ENCODE measurements at places on chromosomes 2 and 18.

GRCh38 chr2:121887513-121888188 is 132.2 kb downstream of the TSN start:
- DNase-seq = no peak

GRCh38 chr2:106085181-106085940 is 108.7 kb downstream of the UXS1 start:
- DNase-seq = peak; percentile 40

- no peak for DNase-seq
Observed at GRCh38 chr2:57936216-57936615, 110.4 kb upstream of the VRK2 start.

DNA sequence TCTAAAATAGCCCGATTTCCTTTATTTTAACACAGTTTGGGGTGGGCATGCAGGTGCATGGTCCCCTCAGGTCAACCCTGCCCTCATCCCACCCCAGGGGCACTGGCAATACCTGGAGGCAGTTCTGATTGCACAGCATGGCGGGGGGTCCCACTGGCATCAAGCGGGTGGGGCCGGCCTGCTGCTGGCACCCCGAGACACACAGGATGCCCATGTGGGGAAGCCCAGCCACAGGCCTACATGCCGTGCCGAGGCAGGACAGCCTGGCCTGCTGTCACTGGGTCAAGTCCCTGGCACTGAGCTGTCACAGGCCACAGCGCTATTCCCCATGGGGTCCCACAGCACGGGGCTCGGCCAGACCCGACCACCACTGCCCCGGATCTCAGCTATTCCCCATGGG is 11.9 kb upstream of the KCNG2 start:
- no peak for DNase-seq

DNA sequence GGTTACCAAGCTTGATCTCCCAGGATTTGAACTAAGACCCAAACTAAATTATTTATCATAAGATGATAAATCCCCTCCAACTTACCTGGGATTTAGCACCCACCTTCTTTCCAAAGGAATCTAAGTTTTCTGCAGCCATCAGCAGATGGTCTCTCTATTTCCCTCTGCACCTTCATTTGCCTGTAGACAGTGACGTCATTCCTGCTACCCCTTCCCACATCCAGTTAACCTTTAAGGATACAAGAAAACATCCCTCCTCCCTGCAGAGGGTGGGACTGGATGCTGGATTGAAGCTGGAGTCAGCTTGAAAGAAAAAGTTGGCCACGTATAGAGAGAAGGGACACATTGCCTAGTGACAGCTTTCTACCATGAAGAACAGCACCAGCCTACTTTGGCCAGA is 3.7 kb upstream of the DNER start:
- no peak for DNase-seq

DNA sequence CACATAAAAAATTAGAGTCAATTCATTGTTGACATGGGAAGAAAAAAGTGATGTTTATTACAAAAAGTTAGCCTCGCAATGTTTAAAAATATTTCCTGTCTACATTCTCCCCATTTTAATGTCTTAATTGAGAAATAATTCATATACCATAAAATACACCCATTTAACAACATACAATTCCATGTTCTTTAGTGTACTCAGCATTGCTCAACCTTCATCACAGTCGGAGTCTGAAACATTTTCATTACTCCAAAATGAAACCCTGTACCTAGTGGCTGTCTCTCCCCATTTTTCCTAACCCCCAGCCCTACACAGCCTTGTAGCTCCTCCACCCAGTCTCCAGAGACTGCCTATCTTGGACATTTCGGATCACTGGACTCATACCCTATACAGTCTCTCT is 103.9 kb upstream of the CBLN2 start:
- no peak for DNase-seq

DNA sequence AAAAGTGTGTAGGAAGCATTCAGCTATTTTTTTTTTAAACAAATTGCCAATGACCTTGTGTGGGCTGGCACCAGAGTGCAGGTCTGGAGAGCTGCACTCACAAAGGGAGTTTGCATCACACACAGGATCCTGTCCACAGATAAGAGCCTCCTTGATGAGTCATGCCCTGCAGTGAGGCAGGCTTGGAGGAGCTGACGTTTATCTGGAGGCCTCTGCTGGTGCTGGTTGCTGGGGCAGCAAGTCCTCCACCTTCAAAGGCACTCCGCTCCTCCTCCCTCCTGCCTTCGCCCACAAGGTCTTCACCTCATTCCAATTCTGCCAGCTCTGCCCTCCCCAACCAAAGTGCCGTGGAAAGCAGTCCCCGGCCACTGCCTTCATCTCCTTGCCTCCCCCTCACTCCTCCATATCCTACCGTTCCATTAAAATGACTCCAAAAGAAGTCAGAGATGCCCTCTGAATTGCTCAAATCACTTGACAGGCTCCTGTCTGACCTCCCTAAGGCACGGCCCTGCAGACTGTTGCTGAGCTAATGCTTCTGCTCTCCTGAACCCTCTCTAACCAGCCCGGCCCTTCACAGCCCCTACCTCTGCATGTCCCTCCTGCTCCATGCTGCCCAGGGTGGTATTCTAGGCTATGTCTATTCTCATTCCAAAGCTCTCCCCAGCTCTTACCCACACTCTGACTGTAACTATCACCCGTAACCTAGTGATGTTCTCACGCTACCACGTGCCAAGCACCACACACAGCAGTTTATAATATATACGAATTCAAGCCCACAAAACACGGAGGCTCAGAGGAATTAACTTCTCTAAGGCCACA is 30.9 kb downstream of the LONRF2 start:
- peak; percentile 34 for DNase-seq

- no peak for DNase-seq
Observed at GRCh38 chr18:54904581-54904980, 54.7 kb downstream of the CCDC68 start.

- no peak for DNase-seq
Observed at GRCh38 chr2:36165132-36165531, 190.4 kb upstream of the CRIM1 start.

DNA sequence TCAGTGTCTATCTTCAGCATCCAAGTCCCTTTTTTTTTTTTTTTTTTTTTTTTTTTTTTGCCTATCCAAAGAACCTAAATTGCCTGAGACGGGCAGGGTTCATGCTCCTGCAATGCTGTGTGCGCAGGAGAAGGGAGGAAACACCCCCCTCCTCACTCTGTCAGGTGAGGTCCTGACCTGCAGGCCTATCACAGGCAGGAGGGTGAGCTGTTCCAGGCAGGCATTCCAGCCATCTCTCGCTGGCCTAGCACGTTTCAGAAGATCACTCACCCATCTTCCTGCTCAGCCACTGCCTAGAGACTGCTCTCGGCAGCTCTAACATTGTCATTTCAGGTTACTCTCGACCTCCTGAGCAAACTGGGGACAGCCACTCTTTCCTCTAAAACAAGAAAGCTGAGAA is 48.4 kb upstream of the LAPTM4A start:
- no peak for DNase-seq
